ENCODE measurements at places on chromosomes 3 and 15.

DNA sequence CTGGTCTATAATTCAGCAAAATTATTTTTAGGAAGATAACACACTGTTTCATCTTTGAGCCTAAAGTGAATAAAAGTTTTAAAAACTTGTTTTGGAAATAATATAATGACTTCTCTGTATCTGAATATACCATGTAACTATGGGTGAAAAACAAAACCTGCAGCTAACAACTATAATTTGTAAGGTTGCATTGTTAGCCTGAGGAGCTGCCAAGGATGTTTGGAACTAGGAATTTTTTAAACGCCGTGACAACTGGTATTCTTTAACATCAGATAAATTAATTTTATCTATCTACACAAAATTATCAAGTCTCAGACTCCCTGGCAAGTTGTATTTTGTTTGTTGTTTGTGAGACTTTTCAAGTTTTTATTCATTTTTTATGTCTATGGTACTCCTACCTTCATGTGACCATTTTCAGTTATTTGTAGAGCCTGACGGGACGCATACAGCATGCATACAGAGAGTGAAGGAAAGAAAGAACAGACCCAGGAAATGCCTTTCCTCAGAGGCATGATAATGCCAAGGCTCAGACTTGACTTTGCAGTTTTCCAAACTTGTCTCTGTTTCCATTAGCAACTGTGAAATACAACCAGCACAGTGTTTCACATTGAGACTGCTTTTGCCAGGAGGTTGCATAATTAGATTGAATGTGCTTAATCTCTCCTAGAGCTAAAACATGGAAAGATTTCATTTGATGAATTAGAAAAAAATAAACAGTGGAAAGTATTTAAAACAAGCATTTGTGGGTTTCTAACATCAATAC is 60.8 kb upstream of the ARHGEF26 start:
- DNase-seq, result no peak

GRCh38 chr15:51622604-51623370 is at the start of gene DMXL2:
Gene DMXL2, minus strand, starts transcription at chr15:51622771. Its CDS starts 226 bp downstream, at chr15:51622545.
- DNase-seq, result peak; percentile 63

DNA sequence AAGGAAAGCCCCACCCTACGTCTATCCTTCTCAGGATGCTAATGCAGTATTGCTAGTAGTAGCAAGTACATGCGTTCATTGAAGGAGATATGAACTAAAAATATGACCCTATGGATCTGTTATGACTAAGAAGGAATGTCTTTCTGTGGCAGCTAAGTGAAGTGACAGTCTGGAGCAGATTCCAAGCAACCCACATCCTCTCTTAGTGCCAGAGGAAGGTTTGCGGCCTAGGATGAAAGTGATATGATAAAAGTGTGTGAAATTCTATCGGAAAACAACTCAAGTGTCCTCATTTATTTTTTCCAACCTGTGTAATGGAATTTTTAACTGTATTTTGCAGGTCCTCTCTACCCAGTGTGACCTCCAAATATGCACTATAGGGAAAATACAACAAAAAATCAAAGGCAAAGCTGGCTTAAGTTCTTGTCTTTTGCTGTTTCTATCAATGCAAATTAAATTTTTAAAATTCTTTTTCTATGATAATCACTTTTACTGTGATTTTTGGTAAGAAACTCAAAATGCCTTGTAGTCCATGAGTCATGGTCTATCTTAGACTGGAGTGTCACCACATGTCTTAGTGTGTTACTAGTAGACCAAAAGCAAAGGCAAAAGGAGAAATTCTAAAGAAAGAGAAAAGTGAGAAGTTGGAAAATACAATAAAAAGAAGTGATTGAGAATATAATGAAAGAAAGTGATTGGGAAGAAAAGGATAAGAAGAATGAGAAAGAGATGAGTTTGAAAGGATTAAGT is 161.2 kb upstream of the TMCO5A start:
- DNase-seq, result no peak

GRCh38 chr15:80142646-80143045 is 10.2 kb upstream of the FAH start:
- DNase-seq, result no peak

DNA sequence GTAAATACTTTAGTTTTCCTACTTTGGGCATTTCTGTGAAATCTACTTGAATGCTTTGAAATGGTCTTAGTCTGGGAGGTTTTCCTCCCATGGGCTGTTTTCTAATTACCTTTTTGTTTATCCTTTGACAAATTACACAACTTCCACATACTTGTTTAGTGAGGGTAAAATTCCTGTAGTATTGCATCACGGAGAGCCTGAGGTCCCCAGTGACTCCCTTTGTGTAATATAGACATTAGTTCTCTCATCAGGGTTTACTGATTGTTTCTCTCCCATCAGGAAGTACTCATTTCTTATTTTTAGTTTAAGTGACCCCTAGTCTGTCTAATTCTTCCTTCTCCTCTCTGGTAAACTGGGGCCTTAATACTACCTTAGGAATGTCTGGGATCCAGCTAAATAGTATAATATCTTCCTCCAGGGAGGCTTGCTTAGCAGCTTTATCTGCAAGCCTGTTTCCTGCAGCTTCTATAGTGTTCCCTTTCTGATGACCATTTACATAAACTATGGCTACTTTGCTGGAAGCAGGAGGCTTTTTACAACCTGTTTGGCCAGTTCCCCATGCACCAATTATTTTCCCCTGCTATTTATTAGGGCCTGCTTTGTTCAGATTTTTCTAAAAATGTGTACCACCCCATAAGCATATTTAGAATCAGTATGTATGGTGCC is 87.2 kb upstream of the XCR1 start:
- DNase-seq, result no peak

DNA sequence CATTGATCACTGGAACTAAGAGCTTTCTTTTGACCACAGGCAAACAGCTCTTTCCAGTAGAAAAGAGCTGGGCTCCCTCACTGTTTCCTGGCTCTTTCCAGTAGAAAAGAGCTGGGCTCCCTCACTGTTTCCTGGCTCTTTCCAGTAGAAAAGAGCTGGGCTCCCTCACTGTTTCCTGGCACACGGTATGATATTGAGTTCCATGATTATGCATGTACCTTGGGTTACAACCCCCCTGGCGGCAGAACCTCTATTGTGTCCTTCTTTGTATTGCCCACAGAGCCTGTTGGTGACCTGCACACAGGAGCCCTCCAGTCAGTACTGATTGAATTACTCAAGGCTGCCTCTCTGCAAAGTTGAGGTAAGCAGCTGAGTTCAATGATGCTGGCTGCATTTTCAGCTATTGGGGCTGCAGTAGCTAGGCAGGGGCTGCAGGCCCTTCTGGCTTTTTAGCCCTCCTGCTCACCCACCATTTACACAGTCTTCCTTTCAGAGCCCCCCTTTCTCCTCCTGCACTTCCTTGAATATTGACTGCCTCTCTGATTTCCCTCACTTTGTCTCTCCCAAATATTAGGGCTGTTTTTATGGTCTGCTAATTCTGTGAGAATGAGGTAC is 10.2 kb downstream of the ACKR2 start:
- no peak for DNase-seq

- no peak for DNase-seq
Observed at GRCh38 chr3:172717493-172718088, 6.7 kb upstream of the NCEH1 start.

DNA sequence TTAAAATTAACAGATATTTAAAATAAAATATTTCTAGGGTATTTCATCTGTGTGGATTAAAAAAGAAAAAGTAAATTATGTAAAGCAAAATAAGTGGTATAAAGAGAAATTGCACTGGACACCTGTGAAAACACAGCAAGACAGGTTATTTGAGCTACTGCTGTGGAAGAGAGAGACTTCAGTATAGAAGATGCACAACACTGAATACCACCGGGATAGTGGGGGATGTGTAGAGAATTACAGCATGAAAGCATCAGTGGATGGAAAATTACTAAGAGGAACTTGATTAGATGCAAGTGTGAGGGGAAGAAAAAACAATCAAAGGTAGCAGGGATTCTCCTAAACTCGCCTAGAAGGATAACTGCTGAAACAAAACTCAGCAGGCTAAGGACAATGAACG is 1242.5 kb upstream of the GBE1 start:
- DNase-seq, result no peak

- no peak for DNase-seq
Observed at GRCh38 chr3:134105876-134106556, 76.3 kb upstream of the SLCO2A1 start.

DNA sequence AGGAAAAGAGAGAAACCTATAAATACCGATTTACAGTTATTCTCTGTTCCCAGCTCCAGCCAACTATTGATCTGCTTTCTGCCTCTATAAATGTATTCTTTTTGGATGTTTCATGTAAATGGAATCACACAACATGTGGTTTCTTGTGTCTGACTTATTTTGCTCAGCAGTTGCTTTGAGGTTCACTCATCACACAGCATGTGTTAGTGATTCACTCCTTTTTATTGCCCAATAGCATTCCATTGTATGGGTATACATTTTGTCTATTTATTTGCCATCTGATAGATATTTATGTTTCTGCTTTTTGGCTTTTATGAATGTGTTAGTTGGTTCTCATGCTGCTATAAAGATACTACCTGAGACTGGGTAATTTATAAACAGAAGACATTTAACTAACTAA is 23.6 kb downstream of the CCR1 start:
- DNase-seq, result no peak

DNA sequence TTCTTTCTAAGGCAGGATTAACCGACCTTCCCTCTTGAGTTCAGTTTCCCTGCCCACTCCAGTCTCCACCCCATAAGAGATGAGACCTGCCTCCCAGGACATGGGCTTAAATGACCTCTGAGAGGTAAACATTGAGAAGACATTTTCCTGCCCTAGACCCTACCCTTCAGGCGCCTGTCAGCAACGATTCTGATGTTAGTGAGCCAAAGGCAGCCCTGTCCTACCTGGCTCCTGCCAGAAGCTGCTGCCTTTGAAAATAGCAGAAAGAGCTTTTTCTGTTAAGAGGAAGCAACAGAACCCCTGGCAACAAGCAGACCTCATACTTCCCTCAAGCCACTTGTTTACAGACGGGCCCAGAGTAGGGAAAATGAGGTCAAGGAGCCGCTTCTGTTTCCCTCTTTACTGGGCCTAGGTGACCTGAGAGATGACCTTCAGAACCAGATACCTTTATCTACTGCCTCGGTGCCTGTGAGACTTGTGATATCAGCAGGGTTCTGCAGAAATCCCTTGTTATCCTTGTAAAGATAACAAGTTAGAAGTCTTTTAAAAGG is 52.0 kb downstream of the CD200R1L start:
- no peak for DNase-seq

DNA sequence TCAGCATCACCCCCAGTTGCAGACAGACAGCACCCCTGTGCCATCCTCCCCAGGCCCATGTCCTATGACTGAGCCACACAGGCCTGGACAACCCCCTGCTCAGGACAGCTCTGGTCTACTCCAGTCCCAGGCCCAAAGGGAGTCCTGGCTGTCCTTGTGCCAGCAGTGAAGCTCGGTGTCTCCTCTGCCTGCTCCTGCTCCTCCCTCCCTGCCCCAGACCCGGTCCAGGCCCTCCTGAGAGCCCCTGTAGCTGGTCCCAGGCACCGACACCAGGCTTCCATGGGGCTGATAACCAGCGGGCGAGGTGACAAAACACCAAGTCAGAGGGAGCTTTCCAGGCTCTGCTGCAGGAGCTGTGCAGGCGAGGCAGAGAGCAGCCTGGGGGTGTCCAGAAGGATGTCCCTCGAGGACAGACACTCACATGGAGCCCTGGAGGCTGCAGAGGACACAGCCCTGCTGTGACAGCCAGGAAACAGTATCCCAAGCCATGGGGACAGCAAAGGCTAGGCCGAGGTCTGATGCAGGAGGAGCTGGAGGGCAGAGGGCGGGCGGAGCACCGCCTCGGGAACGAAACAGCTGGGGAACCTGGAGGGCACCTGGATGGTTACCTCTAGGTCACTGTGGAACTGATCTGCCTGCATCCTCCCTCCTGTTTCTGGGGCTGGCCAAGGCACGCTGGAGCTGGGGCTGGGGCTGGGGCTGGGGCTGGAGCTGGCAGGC is 103.8 kb upstream of the PRR20G start:
- DNase-seq, result no peak

DNA sequence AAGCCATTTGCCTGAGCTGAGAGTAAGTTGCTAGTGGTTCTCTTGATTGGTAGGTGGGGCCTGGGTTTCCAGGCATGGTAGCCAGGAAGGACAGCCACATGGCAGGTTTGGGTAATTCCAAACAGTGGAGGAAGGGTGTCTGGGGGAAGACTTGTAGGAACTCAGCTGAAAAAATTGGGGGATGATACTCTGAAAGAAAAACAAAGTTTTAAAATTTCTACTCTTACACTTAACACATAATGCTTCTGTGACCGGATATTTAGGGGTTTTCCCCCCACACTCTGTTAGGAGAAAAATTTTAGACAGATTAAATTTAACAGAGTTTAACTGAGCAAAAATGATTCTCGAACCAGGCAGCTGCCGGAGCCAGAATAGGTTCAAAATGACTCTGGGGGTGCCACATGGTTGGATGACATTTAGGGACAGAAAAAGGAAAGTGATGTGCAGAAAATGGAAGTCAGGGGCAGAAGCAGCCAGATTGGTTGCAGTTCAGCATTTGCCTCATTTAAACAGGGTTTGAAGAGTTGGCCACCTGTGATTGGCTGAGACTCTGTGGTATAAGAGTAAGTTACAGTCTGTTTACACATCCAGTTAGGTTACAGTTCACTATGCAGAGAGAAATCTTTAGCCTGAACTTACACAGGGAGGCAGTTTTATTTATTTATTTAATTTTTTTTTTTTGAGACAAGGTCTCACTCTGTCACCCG is 8.1 kb downstream of the B2M start:
- DNase-seq, result peak; percentile 57

- DNase-seq, result no peak
Observed at GRCh38 chr3:196932600-196932999, 9.7 kb downstream of the NCBP2 start.

DNA sequence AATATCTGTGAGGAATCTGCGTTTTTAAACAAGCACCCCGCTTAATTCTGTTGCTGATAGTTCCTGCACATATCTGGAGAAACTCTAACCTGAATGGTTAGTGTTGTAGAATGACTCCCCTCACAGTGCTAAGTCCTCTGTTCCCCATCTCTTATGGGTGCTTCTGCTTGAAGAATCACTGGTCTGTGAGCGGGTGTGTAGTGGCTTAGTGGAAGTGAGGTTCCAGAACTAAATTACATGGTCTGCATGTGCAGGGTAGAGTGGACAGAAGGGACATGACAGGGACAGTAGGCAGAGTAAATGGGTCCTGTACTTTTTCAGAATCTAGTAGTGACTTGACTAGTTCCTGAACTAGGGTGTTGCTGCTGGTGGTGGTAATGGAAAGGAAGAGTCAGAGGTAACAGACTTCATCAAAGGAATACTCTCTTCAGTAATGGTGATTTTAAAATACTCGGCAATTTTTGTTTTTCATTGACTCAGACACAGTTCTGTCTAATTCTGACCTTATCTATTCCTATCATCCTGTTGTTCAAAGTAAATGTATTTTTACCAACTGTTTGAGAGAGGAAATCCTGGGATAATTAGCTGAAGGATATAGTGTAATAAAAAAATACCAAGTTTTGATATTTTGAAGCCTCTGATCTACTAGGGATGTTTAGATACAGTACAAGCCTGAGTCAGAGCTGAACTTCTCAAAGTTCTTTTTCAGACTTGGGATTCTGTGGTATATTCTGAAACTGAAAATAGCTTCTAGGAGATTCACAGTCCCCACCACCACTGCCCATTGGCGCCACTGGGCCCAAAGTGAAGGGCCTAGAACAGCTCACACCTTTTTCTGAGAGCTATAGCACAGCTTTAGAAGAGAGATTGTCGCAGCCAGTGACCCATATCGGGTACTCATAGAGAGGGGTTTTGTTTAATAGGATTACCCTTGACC is 55.5 kb downstream of the FNDC3B start:
- DNase-seq, result no peak

- no peak for DNase-seq
Observed at GRCh38 chr3:169964176-169964575, 2.4 kb upstream of the SEC62 start.
